Right cardiac atrium (tissue), 5 donors: ENCODE measurements at places on chromosomes 7 and 10.

- DNase-seq = no peak
Observed at GRCh38 chr7:56493196-56493595, 377.0 kb upstream of the NUPR2 start.

- no peak for DNase-seq
Observed at GRCh38 chr7:142414135-142414534, 156.3 kb upstream of the PRSS58 start.

- DNase-seq = no peak
Observed at GRCh38 chr10:2212244-2212834, 475.0 kb upstream of the ADARB2 start.

DNA sequence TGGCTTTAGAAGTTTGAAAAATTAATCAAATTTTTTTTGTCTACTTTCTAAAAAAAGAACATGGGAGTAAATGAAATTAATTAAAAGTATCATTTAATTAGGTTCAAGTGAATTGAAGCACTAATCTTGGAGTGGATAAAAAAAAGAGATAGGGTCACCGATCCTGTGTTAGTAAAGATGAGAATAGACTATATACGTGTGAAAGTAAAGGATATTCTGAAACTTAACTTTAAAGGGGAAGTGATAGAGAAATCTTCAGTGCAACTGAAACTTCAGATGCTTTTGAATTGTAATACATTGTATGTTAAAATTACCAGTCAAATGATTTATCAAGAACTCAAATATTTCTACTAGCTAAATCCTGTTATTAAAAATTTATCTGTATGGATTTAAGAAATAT is 4.8 kb downstream of the NHLRC2 start:
- DNase-seq = no peak

GRCh38 chr10:124066781-124067714 is 26.4 kb downstream of the CHST15 start:
- DNase-seq = no peak

- no peak for DNase-seq
Observed at GRCh38 chr10:50586740-50587088, 37.0 kb downstream of the SGMS1 start.

DNA sequence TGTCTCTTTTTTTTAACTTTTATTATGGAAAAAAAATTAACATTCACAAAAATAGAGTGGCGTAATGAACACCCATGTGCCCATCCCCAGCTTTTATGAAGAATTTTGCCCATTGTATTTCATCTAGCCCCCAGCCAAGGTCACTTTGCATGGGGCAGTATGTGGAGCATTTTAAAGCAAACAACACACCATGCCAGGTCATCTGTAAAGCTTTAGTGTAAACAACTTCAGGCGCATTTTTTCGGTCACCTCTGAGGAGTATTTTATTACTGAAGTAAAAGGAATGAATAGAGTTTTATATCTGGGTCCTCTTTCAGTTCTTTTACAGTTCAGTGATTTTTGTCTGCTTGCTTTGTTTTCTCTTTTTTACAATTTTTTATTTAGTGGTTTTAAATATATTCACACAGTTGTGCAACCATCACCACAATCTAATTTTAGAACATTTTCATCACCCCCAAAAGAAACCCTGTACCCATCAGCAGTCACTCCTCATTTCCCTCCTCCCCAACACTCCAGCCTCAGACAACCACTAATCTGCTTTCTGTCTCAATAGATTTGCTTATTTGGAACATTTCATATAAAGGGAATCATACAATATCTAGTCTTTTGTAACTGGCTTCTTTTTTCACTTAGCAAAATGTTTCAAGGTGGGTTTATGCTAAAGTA is 87.9 kb downstream of the SLC37A3 start:
- no peak for DNase-seq

DNA sequence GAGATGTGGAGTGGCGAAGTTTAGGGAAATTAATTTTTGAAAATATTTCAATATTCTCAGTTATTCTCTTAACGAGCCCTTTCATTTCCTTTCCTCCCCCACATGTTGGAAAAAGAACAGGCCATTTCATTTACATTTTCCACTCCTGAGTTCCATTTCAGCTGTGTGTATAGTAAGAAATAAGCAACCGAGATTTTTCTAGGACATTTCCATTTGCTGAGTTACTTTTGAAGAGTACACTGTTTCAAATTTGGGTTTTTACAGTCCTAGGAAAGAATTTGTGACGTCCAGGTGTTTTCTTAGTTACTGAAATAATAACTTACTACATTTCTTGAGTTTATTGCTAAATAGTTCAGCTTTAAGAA is 1.2 kb downstream of the SEPTIN7 start:
- DNase-seq = no peak

DNA sequence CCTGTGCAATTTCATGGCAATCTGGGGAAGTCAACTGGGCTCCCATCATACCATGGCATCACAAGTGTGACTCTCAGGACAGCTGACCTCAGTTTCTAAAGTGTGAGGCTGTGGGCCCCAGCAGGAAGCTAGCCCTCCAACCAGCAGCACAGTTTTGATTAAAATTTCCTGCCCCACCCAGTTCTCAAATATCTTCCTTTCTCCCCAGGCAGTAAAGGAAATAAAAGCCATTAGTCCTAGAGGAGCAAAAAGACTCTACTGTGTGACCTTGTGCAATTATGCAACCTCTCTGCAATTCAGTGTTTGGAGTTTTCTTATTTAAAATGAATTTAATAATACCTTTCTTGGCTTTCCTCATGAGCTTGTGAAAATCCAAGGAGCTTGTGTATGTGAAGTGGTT is 143.1 kb upstream of the CDCA7L start:
- DNase-seq = no peak

DNA sequence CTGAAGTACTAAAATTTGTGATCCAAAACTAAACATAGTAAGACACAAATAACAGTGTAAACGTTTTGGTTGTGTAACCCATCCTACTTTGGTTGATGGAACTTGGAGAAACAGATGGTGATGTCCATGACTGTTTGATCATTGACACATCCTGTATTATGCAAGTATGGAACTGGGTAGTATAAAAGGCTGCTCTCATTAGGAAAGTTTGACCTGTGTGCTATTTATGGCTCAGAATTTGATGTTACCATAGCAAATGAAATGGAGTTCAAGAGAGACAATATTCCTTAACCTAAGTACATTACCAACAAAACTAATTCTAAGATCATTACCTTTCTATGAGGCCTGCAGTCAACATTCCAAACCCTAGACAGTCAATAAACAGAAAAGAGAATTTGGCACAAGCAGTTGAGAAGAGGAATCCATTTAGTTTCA is 39.9 kb downstream of the DKK1 start:
- DNase-seq = no peak

- no peak for DNase-seq
Observed at GRCh38 chr7:22487978-22488642, 11.9 kb downstream of the STEAP1B start.

- DNase-seq = no peak
Observed at GRCh38 chr7:43204081-43204480, 91.6 kb downstream of the HECW1 start.

DNA sequence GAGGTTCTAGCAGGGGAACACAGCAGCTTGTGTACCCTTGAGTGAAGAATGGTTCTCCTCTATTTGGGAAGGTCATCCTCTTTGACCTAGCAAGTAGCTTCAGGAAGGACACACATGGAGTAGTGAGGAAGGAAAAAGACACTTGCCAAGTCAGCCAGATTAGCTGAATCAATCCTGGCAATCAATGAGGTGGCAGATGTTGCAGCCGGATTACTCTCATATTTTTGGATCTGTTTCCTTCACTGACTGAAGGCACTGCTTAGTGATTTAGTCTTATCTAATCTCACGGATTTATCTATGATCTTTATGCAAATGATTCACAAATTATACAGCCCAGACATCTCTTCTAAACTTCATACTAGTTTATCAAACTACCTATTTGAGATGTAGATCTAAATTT is 218.8 kb downstream of the GPR158 start:
- DNase-seq = no peak

- no peak for DNase-seq
Observed at GRCh38 chr7:129110258-129110981, 34.1 kb upstream of the TSPAN33 start.

DNA sequence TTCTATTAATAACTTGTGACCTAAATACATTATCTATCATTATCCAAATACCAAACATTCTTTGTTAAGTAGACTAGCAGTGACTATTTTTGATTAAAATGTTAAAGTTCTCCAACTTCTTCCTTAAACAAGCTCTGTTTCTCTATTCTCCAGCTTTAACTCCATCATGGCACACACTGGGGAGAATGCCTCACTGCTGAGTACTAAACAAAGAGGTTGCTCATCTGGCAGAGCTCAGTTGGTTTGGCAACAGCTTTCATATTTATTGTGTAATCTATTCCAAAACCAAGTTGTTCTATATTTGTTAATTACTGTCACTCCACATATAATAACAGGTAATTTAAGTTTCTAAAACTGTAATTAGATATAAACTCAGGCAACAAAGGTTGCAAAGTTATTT is 89.6 kb downstream of the USP6NL start:
- DNase-seq = no peak

DNA sequence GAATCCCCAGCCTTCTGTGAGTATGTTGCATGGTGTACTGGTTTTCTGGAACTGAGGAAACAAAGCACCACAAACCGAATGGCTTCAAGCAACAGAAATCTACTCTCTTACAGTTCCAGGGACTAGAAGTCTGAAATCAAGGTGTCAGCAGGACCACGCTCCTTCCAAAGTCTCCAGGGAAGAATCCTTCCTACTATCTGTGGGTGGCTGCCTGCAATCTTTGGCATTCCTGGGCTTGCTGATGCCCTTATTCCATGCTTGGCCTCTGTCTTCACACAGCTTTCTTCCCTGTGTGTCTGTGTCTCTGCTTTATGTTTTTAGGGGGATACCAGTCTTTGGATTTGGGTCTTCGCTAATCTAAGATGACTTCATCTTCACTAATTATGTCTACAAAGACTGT is 81.3 kb downstream of the LMBR1 start:
- DNase-seq = no peak

GRCh38 chr7:8176370-8177081 is 85.4 kb downstream of the ICA1 start:
- no peak for DNase-seq
